ENCODE measurements at places on chromosomes 4 and X. TPM values are rescaled to one million over a fixed set of nuclear protein-coding genes. Genes with fewer than 3 reads are reported as not detected.

- H3K27ac ChIP-seq: no peak overlapping the region
- no peaks in the 10 kb centered on the region for H3K4me1 ChIP-seq
- no peaks in the 10 kb centered on the region for H3K36me3 ChIP-seq
- H3K27me3 ChIP-seq: no peaks in the 10 kb centered on the region
- no peak for DNase-seq
Measured at GRCh38 chr4:146054676-146055075, 116.1 kb upstream of the ZNF827 start.

GRCh38 chr4:149884046-149884445 is 68.4 kb upstream of the IQCM start:
- H3K27me3 ChIP-seq: no peaks in the 10 kb centered on the region
- DNase-seq: no peak
- no peak overlapping the region for H3K27ac ChIP-seq
- no peaks in the 10 kb centered on the region for H3K36me3 ChIP-seq

DNA sequence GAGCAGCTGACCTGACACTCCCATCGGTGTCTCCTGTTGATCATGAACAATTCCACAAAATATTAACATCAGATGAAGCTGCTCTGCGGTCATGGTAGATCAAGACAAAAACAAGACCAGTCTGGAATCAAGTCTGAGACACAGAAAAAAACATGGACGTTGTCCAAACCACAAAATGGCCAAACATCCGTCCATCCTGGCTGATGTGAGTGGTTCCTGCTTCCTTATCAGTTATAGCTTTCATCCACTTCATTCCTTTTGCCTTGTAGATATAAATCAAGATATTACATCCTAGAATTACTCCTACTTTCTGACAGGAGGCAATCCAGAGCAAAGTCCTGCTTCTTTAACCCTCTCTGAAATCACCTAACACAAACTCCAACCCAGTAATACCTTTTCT is 28.8 kb upstream of the PCSK1N start:
- no peaks in the 10 kb centered on the region for H3K36me3 ChIP-seq
- DNase-seq: no peak
- no peak overlapping the region for H3K27ac ChIP-seq
- H3K4me3 ChIP-seq: no peak overlapping the region
- no peaks in the 10 kb centered on the region for H3K4me1 ChIP-seq
- H3K27me3 ChIP-seq: no peaks in the 10 kb centered on the region

Gene TLR10
- total RNA-seq: not detected

Measured in upper lobe of left lung (tissue), 6 donors.